ENCODE measurements at places on chromosomes 3 and 15. TPM values are rescaled to one million over a fixed set of nuclear protein-coding genes. Genes with fewer than 3 reads are reported as not detected.

Gene CHRFAM7A
- polyA plus RNA-seq, result 0.22 TPM

GRCh38 chr3:15708882-15709677 lies 88.7 kb downstream of the ANKRD28 start:
- no peak for DNase-seq

- no peak for DNase-seq
Observed at GRCh38 chr15:60326824-60327654, 70.7 kb downstream of the ANXA2 start.

DNA sequence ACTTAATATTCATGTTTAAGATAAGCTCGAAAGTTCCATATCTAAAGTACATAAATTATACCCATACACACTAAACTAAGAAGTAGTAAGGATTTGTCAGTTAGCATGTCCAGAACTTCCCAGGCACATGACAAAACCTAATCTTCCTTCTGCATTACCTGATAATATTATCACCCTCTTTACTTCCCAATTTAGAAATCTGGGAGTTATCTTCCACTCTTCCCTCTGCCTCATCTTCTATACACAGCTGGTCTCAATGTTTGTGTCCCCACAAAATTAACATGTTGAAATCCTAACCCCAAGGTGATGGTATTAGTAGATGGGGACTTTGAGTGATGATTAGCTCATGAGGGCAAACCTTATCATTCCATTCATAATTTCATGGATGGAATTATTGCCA lies 15.3 kb downstream of the GABPB1 start:
- DNase-seq, result no peak

GRCh38 chr3:71406972-71407810 lies 176.3 kb downstream of the FOXP1 start:
- DNase-seq, result no peak

Gene SV2B
- polyA plus RNA-seq, result 0.64 TPM
